ENCODE measurements at places on chromosomes 1 and 21.

GRCh38 chr1:222404710-222405109 is 143.2 kb downstream of the HHIPL2 start:
- no peak for DNase-seq

- DNase-seq = no peak
Measured at GRCh38 chr1:232211149-232211548, 418.8 kb downstream of the SIPA1L2 start.

- DNase-seq = no peak
Measured at GRCh38 chr1:173603056-173603591, at the start of gene SLC9C2. TSS of gene SLC9C2 (minus strand) at chr1:173603072. CDS start at chr1:173601776, 1,296 bp downstream.

GRCh38 chr1:115669002-115669673 is 27.4 kb downstream of the VANGL1 start:
- DNase-seq = peak; percentile 14

- no peak for DNase-seq
Measured at GRCh38 chr1:167668108-167668507, 38.1 kb downstream of the RCSD1 start.

DNA sequence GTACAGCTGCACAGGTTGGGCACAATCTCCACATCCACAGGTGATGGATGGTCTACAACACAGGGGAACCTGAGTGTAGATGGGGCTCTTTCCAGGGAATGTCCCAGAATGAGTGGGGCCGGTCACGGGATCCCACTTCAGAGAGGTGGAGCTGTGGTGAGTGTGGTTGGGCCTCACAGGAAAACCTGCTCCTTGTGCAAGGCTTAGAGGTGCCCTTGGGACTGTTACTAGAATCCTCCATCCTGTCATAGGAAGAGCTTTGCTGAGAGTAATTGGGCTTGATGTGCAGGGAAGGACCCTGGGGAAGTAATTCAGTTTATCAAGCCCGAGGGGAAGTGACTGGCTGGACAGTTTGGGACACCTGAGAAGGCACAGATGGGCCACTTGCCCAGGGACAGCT is 137.9 kb downstream of the ZSCAN20 start:
- DNase-seq = no peak

- no peak for DNase-seq
Measured at GRCh38 chr21:30714946-30715345, 3.6 kb downstream of the KRTAP21-3 start.

GRCh38 chr1:173489149-173489600 is 12.0 kb downstream of the PRDX6 start:
- no peak for DNase-seq

DNA sequence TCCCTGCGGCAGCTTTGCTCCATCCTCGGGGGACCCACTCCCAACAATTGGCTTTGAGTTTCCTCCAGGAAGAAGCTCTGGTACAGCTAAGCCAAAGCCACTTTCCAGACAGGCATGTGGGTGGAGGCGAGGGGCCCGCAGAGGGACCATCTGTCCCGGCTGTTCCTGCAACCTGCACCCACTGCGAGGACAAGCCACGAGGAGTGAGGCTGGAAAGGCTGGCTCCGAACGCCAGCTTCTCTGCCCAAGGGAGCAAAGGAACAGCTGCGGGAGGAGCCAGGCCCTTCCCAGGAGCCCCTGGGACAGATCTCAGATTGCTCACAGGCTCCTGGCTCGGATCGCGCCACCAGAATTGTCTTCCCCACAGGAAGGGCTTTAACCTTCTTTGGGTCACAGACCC is 28.3 kb upstream of the PEF1 start:
- no peak for DNase-seq

GRCh38 chr1:85563139-85563538 is 17.4 kb upstream of the CCN1 start:
- DNase-seq = no peak

GRCh38 chr1:55243655-55244054 is 28.5 kb upstream of the USP24 start:
- no peak for DNase-seq

DNA sequence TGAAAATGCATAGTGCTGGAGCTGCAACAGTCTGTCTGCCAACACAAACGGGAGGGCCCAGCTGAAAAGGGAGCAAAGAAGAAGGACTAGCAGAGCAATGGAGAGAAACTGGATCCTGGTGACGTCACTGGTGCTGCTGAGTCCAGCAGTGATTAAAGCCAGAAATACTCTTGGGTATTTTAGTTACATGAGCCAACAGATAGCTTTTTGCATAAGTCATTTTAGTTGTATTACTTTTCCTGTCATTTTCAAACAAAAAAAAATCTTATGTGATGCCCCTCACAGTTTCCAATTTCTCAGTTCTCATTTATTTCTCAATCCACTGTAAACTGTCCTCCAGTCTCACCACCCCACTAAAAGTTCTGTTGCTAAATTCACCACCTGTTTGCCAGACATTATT is 38.7 kb upstream of the NEK7 start:
- DNase-seq = no peak

DNA sequence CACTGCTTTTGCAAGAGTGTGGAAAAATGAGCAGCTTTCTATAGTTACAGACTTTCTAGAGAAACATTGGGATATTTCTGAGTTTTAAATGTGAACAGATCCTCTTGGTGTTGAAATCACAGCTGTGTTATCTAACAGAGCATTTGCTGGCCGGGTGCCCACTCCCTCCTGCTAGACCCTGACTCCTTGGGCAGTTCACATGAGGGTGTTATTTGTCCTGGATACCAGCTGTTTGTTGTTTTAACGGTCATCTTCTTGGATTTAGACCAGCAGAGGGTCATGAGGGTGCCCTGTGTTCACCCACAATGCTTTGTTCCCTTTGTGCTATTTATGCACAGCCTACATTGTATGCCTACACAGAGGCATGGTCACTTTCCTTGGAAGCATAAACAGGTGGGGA is 67.1 kb downstream of the CENPF start:
- DNase-seq = no peak

DNA sequence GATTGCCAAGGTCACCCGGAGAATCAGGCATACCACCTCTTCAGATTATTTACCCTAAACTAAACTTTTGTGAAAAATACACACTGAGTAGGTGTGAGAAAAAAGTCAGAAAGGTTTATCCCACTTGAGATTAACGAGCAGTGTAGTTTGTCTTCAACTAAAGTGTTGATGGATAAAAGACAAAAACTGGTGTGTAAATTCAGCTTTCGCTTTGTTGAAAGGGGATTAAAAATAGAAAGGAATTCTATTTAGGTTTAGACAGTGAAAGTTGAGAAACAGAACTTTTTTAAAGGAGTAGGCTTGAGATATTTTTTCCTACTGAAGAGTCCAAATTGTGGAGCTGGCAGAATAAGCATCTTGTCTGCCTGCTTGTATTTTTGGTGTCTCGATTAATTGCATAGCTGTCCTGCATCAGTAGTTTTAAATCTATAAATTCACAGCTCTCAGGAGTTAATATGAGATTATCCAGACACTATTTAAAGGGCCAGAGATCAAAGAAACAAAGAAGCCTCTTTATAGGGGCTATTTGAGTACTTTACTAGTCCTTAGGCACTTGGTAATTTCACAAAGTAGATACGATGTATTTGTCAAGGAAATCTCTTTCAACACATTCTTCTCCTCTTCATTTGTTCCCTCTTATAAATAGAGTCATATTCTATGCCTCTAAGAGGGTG is 46.7 kb upstream of the RABGAP1L start:
- no peak for DNase-seq

DNA sequence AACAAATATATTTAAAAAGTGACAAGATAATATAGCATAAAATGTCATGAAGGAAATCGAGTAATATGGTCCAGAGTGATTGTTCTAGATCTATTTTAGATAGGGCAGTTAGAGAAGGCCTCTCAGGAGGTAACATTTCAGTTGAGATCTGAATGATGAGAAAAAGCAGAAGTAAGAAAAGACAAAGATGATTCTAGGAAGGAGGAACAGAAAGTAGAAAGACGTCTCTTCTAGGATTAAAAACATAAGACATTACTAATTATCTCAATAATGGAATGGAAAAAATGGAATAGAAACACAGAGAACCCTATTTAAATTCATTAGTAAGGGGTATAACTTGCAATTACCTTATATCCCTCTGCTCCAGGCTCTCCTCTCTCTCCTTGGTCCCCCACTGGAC is 130.0 kb upstream of the ZNHIT6 start:
- no peak for DNase-seq

- no peak for DNase-seq
Measured at GRCh38 chr21:35050348-35051286, 1.5 kb upstream of the RUNX1 start.

- no peak for DNase-seq
Measured at GRCh38 chr1:78408810-78409209, 82.0 kb upstream of the PTGFR start.

DNA sequence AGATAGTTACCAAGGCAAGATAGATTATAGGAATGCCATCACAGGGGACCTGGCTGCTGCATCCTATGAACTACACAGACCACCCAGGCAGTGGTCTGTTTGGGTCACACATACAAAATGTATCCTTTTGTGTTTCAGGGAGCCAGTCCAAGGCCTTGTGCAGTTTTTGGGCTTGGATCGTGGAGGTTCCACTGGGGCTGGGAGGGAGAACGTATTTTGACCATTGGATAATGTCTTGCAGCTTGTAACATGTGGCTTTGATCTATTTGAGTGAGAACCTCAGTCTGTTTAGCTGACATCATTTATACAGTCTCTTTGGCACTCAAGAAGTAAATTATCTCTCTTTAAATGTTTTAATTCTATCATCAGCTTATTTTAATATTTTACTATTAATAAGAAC is 147.3 kb downstream of the DUSP10 start:
- no peak for DNase-seq

DNA sequence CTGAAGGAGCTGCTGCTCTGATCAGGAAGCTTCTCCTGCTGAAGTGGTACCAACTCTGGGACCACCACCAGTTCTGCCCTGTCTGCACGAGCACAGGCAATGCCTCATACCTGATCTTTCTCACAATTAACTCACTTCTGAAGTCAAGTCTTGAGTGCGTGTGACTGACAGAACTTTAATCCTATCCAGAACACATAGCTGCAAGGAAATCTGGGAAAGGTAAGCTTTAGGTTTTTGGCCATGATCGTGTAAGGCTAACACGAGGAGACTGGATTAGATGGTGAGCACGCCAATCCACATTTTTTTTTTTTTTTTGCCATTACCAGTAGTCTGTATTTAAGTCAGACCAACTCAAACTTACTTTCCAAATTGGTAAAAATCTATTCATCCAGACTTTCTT is 101.3 kb downstream of the GIPC2 start:
- DNase-seq = no peak

- no peak for DNase-seq
Measured at GRCh38 chr1:170707959-170708655, 44.2 kb downstream of the PRRX1 start.

- no peak for DNase-seq
Measured at GRCh38 chr1:65372557-65372956, 47.9 kb upstream of the LEPR start.

- no peak for DNase-seq
Measured at GRCh38 chr1:58391514-58391913, 155.0 kb downstream of the OMA1 start.

GRCh38 chr1:55213151-55213884 is 1.8 kb downstream of the USP24 start:
- DNase-seq = no peak

Measured in GDM1 (cell line).